Activated CD8-positive, alpha-beta T cell treated with anti-CD3 and anti-CD28 coated beads for 36 hours (primary cell): ENCODE measurements at places on chromosomes 7 and 10. TPM values are rescaled to one million over a fixed set of nuclear protein-coding genes. Genes with fewer than 3 reads are reported as not detected.

GRCh38 chr10:97542169-97543024, 30.2 kb upstream of the ANKRD2 start:
- H3K27me3 ChIP-seq: no peaks in the 10 kb centered on the region
- peaks cover 23% of the 10 kb centered on the region for H3K4me1 ChIP-seq

GRCh38 chr10:63229161-63229560, 96.0 kb downstream of the NRBF2 start:
- DNase-seq: no peak
- peaks cover 60% of the 10 kb centered on the region for H3K4me1 ChIP-seq
- H3K4me3 ChIP-seq: no peak overlapping the region
- H3K27me3 ChIP-seq: no peaks in the 10 kb centered on the region
- H3K27ac ChIP-seq: no peak overlapping the region

GRCh38 chr7:1458683-1459511, at the start of gene MICALL2:
MICALL2 (minus strand) TSS chr7:1459470; CDS start chr7:1459326, 144 bp downstream.
- H3K4me1 ChIP-seq: peaks cover 18% of the 10 kb centered on the region
- peak within 1 kb of the TSS; percentile 68 for H3K4me3 ChIP-seq
- H3K27me3 ChIP-seq: no peaks in the 10 kb centered on the region
- H3K27ac ChIP-seq: no peak within 1 kb of the TSS

DNA sequence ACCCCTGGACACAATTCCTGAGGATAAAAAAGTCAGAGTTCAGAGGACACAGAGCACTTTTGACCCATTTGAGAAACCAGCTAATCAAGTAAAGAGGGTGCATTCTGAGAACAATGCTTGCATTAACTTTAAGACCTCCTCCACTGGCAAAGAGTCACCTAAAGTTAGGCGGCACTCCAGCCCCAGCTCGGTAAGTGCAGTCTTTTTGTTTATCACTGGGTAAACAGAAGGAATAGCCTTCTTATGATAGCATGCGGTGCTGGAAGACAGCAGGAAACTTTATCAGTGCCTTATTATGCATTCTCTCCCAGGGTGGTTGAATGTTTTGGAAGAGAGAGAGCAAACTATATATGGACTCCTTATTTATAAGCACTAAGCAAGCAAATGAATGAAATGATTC, 130.5 kb downstream of the CDK14 start:
- no peaks in the 10 kb centered on the region for H3K36me3 ChIP-seq
- no peaks in the 10 kb centered on the region for H3K27me3 ChIP-seq
- no peak overlapping the region for H3K4me3 ChIP-seq
- H3K4me1 ChIP-seq: no peaks in the 10 kb centered on the region
- no peak for DNase-seq

PHYHIPL gene
- total RNA-seq: not detected

LIPN gene
- not detected for total RNA-seq
